ENCODE measurements at places on chromosomes 16 and 17.

DNA sequence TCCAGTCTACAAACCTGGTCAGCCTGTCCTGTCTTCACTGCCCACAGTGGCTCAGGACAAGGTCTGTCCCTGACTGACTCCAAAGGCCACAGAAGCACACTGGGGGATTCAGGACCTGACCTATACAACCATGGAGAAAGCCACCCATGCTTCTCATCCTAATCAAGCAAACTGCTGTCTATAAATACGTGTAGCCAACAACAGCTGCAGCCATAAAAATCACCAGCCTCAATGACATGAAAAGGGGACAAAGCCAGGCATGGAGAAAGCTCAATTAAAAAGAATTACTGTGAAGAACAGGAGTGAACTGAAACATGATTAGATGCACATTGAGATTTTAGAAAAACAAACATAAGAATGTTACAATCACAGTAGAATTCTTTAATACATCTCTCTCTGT lies 170.1 kb downstream of the CDK5R1 start:
- no peak for DNase-seq

DNA sequence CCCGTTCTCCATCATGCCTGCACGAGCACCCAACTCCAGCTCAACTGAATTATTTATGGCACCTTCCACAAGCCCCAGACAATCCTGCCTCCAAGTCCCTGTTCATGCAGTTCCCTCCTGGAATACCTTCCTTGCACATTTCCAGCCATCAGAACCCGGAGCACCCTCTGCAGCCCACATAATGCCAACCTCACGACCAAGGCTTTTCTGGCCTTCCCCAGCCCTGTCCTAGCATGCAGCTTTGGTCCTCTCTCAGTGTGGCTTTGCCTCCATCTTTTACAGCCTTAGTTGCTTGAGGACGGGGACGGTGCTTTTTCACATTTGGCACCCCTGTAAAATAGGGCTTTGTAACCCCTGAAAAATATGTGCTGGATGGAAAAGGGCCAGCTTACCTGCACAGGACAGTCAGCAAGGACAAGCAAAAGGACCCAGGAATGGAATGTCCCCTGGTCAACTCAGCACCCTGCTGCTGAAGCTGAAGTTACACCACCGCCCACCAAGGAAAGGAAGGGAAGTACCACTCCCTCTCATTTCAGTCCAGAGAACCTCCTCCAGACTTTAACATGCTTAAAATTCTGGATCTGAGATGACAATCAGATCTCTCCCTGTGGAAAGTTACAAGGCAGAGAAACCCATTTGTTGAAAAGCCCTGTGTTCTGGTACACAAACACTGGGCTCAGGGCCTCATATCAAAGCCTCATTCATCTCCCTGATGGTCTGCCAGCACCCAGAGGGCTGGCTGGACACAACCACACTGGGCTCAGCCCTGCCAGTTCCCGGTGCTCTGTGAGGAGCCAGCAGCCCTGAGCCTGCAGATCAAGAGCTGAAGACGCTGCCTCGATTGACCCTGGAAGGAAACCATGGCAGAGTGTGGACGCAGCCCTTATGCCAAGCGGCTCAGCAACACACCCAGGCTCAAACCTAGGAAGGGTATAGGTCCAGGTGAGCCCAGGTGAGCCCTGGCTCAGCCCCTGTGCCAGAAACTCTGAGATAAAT lies 2.9 kb downstream of the SLC39A11 start:
- DNase-seq = no peak

- DNase-seq = no peak
Observed at GRCh38 chr17:73028299-73028755, 64.2 kb downstream of the SLC39A11 start.

- DNase-seq = no peak
Observed at GRCh38 chr16:56607109-56607618, 1.2 kb upstream of the MT2A start.

DNA sequence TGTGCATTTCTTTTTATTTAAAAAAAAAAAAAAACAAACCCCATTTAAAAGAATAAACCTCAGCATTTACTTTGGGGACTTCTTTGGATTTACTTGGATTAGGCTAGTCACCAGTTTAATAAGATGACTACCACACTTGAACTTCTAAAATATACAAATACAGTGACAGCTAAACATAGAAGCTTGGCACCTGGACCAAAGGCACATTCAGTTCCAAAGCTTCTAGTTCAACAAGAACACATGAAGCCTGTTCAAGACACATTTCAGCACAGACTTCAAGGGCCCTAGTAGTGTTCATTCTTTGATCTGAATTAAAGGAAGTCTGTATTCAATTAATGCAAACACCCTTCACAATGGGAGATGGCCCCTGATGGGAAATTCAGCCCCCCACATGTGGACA lies 11.6 kb upstream of the ROGDI start:
- no peak for DNase-seq

- no peak for DNase-seq
Observed at GRCh38 chr17:42833767-42834422, 698 bp downstream of the PSME3 start.

- DNase-seq = no peak
Observed at GRCh38 chr17:41825175-41825845, 10.7 kb downstream of the NT5C3B start.

GRCh38 chr16:31695667-31696066 lies 168.0 kb downstream of the AHSP start:
- no peak for DNase-seq

- DNase-seq = peak; percentile 77
Observed at GRCh38 chr17:40932608-40933007, 4.8 kb downstream of the KRT23 start.
